MCF 10A (cell line): ENCODE measurements at places on chromosomes 2 and 18. TPM values are rescaled to one million over a fixed set of nuclear protein-coding genes. Genes with fewer than 3 reads are reported as not detected.

- peak; percentile 72 for DNase-seq
These were observed 76.7 kb downstream of the MRPS9 start for GRCh38 chr2:105114551-105114950.

MYO5B gene
- total RNA-seq: 25.9 and 26.7 TPM in 2 replicates

NOSTRIN gene
- total RNA-seq: 0.44 and 0.51 TPM in 2 replicates

GRCh38 chr18:69330385-69331005 is 70.2 kb upstream of the DOK6 start:
- DNase-seq: no peak

PLGLB1 gene
- total RNA-seq: 0.74 and 0.84 TPM in 2 replicates

CYP26B1 gene
- 14.1 and 16.9 TPM in 2 replicates for total RNA-seq

NEB gene
- 0.33 and 1.2 TPM in 2 replicates for total RNA-seq

DNA sequence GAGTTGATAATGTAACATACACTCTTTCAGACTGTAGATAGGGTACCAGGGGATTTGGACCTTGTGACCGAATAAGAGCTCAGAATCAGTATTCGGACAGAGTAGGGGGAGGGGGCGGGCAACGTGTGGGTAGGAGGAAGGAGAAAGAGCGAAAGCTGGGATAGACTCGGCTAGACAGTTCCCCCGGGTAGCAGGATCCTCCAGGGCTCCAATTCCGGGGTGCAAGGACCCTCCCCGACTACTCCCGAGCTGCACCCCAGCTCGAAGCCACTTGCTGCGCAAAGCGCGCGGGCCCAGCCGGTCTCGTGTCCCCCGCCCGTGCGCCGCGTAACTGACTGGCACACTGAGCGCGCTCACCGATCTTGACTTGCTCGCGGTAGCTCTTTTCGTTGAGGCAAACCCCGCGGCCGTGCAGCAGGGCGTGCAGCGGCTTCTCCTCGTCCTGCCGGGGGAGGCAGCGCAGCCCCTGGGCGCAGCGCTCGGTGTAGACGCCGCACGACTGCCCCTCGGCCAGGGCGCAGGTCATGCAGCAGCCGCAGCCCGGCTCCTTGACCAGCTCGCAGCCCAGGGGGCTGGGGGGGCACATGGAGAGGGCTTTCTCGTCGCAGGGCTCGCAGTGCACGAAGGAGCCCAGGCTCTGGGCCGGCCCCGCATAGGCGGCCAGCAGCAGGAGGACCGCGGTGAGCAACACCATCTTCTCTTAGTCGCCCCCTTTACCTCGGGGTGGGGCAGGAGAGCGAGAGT is 1.1 kb downstream of the IGFBP5 start:
- DNase-seq: no peak

SNORC gene
- total RNA-seq: 7.8 and 8.2 TPM in 2 replicates

NPHP1 gene
- total RNA-seq: 3.1 and 5.9 TPM in 2 replicates

GRCh38 chr2:102279391-102279735 is 32.0 kb upstream of the IL1RL1 start:
- no peak for DNase-seq

DNA sequence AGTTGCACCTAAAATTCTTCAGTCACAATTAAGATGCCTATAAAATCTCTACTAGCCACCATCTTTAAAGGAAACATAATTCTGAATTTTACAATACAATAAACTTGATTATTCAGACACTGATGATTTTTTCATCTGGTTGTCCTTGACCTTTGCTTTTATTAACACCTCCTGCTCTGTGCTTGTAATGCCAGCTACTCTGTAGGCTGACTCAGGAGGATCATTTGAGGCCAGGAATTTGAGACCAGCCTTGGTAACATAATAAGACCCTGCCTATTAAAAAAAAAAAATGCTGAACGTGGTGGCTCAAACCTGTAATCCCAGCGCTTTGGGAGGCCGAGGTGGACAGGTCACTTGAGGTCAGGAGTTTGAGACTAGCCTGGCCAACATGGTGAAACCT is 38.3 kb downstream of the HAT1 start:
- DNase-seq: no peak

DNA sequence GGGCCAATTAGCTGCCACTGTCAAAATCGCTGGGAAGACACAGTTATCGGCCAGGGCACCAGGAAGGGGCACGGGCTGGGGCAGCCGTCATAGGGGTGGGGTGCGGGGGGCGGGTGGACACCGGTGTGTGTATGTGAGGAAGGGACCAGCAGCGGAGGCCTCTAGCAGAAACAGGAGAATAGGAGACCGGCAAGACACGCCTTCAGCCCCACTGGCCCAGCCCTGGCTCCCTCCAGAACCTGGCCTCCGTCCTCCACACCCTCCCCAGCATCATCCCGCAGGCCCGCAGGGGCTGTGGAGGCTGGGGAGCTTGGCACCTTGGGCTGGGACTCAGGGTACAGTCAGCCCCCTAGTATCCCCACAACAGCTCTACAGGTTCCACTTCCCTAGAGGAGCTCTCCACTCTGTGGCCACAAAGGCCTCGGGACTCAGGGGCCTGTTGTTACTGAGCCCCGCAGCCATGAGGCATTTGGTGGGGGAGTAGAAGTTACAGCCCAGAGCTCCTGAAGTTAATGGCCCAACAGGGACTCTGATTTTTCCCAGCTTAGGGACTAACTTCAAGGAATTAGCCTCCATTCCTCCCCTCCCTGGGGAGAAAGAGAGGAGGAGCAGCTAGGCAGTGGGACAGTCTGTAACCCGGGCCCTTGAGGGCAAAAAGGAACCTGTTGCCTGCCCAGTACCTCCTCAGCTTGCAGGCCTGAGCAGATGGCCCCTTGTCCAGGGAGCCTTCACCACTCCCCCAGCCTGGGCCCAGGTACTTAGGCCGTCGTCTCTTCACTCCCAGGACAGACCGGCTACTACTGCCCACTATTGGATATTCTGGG is 19.9 kb downstream of the SH2D6 start:
- no peak for DNase-seq

- DNase-seq: no peak
These were observed 87.0 kb upstream of the GATA6 start for GRCh38 chr18:22082408-22082807.

FAM237A gene
- total RNA-seq: not detected in 2 replicates

GRCh38 chr2:179240481-179241451 is 23.9 kb downstream of the SESTD1 start:
- DNase-seq: no peak

- DNase-seq: no peak
These were observed 6.9 kb upstream of the ZEB2 start for GRCh38 chr2:144526831-144527230.

DNA sequence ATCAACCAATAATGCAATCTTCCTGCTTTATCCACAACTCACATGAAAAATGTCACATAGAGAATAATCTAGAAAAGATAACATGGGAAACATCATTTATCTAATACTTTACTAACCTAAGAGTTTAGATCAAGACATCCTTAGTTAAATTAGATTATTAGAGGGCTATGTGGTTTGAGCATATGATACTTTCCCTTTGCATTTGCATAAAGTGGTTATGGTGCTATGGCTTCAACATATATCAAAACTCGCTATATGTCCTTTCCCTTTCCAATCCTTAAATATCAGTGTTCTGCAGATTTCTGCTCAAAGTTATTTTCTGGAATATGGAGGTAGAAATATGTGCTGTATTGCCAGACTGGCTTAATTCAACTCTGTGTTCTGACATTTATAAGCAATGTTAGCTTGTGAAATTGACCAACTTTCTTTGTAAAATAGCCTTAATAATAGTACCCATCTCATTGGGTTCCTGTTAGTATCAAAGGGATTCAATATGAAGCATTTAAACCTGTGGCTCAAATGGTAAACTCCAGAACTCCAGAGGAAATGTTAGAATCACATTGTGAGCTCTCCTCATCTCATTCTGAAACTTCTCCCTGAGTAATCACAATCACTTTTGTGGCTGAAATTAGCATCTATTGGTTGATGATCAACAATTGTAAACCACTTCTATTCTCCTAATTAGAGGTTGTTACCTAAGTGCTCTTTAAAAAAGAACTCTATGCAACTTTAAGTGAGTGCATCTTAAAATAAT is 1089.9 kb upstream of the SLC39A10 start:
- no peak for DNase-seq

DNA sequence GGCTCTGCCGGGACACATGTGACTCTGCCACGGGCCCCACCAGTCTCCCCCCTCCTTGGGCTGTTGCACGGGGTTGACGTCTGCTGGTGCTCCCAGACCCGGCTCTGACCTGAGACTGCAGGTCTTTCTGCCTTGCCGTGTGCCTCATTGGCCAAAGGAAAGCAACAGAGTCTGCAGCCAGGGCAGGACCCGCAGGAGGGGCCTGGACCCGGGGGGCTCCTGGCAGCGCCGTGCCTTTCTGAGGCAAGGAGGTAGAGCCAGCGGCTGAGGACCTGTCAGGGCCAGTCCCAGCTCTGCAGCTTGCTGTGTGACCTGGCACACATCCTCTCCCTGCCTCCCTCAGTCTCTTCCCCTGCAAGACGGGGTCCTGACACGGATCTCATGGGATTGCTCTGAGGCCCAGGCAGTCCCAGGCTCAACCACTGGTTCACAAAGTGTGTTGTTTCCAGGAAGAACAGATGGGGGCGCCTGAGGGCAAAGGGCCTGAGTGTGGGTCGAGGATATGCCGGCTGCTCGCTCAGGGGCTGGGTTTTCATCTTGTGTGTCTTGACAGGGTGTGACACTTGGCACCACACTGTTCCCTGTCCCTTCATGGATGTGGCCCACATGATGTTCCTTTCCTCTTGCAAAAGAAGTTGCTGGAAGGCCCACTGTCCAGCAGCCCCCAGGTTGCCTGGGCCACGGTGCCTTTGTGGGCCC is 9.0 kb downstream of the CAPN10 start:
- DNase-seq: no peak

DNA sequence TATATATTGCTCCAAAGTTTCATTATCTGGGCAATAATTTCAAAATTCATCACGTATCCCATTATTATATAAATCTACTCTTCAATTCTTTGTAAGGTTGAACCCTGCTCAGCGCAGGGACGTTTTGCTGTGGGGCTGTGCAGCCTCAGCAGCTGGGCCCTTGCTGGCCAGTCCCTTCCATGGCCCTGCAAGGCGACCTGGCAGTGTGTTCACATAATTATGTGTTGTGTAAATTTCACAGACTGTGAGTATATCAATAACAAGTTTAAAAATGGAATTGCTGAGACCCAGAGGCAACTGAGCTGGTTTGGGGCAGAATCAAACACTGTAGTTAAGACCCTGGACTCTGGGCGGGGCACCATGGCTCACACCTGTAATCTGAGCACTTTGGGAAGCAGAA is 16.1 kb upstream of the MAL start:
- DNase-seq: no peak

SPEG gene
- total RNA-seq: 23.3 and 25.7 TPM in 2 replicates

GRCh38 chr2:232479341-232480200 is 8.1 kb downstream of the ECEL1 start:
- DNase-seq: no peak

DNA sequence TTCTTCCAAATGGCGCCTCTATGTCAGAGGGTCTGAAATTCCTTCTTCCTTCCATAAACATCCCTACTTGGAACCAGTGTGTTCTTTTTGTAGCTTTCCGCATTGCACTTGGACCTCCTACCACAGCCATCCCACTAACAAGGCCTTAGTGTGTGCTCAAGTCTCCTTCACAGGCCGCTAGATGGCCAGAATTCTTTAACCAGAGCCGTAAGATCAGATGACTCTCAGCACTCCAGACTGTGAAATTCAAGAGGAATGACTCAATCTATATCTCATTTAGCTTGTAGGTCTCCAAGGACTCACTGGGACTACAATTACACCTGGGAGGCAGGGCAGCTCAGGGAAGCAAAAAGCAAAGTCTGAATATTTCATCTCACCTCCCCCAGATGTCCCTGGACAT is 298.9 kb downstream of the EIPR1 start:
- peak; percentile 13 for DNase-seq

GRCh38 chr2:233448220-233448559 is 93.9 kb downstream of the DGKD start:
- no peak for DNase-seq

DNA sequence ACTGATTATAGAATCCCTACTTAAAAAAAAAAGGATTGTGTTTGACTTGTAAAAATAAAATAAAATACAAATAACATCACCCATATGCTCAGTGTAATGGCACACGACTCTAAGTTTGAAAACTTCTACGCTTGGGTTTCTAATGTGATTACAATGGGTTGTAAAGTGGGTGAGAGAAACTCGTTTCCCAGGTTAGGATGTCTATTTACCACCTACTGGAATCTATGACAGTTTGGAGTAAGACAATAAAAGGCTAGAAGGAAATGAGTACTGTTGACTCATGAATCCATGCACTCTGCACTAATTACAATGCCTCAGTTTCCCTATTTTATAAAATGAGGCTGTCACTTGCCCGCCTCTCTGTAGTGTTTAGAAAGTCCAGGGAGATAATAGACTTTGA is 204.2 kb upstream of the FBXO11 start:
- no peak for DNase-seq

DNA sequence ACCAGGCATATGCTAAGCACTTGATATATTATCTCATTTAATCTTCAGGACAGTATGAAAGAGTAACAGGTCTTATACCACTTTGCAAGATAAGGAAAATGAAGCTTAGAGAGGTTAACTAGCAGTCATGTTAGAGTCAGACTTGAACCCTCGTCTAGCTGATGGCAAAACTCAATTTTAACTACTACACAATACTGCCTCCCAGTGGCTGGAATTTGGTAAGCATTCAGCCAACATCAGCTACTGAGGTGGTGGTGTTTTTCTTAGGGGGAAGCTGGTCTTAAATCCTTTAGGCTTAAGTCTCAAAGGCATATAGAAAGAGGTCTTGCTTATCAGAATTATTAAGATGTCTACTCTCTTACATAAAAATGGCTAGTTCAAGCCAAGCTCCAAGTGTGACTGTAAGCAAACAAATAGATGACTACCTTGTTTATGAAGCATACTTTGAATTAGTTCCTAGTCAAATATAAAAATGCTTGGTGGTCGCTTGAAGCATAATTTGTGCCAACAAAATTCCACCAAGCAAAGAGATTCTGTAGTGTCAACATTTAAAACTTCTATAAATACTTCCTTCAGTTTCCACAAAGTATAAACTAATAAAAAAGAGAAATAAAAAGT is 325.4 kb upstream of the FIGN start:
- peak; percentile 58 for DNase-seq

- no peak for DNase-seq
These were observed 570.6 kb downstream of the ZEB2 start for GRCh38 chr2:143949121-143949848.

ACMSD gene
- not detected in 2 replicates for total RNA-seq

UGT1A5 gene
- not detected in 2 replicates for total RNA-seq
